AG08395 (cell line): ENCODE measurements at places on chromosomes 7 and 10.

GRCh38 chr10:777913-778479 lies 88.5 kb upstream of the DIP2C start:
- DNase-seq = no peak

DNA sequence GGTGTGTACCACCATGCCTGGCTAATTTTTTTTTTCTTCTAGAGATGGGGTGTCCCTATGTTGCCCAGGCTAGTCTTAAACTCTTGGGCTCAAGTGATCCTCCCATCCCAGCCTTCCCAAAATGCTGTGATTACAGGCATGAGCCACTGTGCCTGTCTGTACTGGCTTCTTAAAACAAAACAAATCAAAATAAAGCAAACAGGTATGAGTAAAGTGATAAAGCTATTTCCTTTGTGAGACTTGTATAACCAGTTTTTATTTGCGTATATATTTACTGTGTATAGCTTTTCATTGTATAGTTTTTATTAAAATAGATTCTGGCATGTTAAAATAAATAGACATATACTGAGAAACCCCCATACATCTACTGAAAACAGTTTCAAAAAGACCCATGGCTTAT lies 14.3 kb downstream of the LCOR start:
- DNase-seq = no peak

DNA sequence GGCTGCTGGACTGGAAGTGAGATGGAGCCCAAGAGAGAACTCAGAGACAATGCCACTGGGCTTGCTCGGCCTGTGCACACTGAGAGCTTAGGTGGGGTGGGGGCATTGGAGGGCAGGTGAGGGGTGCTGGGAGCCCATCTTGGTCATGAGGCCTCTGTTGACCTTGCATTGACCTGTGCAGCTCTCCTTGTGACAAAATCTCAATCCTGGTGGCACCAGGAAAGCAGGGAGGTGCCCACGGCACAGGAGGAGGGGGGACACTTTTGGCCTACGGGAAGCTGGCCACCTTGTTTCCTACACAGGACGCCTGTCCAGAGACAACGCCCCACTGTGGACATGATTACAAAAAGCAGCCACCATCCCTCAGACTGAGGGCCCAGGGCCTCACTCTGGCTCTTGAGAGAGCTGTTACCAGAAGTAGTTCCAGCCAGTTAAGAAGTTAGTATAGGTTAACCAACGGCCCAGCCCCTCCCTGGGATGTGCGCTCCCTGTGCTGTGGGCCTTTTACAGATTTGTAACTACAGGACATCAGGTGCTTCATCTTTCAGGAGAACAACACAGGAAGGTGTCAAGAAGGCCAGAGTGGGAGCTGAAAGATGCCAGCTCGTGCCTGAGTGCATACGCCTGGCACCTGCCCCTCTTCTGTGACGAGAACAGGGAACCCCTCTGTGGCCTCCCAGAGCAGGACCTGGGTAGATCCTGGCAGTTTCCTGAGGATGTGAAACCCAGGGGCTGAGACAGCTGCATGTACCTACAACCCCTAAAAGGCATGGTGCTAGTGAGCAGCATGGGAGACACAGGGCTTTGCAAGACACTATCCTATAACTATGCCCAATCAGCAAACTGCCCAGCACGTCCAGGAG lies 10.3 kb downstream of the PKD1L1 start:
- no peak for DNase-seq

DNA sequence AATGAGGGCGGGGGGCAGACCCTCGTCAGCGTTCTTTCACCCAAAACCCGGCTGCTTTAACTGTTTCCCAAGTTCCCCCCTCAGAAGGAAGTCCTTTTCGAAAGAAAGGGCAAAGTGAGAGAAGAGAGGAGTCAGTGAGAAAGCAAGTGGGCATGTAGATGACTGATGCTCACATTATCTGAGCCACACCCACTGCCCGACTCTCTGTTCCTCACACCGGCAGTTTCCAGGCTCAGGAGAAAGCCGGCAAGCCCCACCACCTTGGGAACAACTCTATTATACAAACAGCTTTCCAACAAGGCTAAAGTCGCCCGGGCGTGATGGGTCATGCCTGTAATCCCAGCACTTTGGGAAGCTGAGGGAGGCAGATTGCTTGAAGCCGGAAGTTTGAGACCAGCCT lies 23.1 kb downstream of the RCC1L start:
- DNase-seq = no peak

- DNase-seq = no peak
These were observed 287.0 kb downstream of the TCF7L2 start for GRCh38 chr10:113236998-113237397.

DNA sequence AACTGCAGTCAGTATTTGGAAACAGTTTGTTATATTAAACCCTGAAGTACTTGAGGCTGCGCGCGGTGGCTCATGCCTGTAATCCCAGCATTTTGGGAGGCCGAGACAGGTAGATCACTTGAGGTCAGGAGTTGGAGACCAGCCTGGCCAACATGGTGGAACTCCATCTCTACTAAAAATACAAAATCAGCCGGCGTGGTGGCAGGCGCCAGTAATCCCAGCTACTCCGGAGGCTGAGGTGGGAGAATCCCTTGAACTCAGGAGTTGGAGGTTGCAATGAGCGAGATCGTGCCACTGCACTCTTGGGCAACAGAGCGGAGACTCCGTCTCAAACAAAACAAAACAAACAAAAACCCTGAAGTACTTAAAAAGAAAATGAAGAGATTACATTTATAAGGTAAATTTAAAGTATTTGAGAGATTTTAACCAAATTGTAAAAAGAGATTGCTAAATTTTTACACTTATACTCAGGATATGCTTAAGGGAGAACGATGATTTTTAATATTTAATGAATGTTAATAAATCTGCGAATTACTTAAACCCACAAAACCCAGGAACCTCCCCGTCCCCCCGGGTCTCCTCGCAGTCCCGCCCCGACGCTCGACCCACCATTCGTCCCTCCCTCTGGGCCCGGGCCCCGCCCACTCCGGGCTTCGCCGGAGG lies 425 bp upstream of the MTG1 start:
- DNase-seq = no peak

GRCh38 chr7:21898265-21898930 lies 47.3 kb downstream of the CDCA7L start:
- no peak for DNase-seq

DNA sequence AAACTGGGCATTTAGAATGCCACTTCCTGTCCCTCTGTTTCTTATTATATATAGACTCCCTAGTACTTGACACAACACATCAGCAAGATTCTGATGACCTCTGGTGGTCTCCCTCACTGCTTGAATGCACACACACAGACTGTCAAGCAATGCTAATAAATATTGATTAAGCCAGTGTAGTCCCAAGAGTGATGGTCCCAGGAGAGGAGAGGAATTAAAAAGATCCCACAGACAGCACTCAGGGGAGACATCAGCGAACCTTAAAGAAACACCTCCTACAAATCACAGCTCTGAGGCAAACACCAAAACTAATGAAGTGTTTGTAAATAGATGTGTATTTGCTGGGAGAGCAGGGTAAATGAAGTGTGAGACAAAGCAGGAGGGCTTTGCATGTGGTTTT lies 1291.2 kb downstream of the XPNPEP1 start:
- DNase-seq = no peak

- no peak for DNase-seq
These were observed 16.5 kb downstream of the DOCK4 start for GRCh38 chr7:112189691-112190090.

DNA sequence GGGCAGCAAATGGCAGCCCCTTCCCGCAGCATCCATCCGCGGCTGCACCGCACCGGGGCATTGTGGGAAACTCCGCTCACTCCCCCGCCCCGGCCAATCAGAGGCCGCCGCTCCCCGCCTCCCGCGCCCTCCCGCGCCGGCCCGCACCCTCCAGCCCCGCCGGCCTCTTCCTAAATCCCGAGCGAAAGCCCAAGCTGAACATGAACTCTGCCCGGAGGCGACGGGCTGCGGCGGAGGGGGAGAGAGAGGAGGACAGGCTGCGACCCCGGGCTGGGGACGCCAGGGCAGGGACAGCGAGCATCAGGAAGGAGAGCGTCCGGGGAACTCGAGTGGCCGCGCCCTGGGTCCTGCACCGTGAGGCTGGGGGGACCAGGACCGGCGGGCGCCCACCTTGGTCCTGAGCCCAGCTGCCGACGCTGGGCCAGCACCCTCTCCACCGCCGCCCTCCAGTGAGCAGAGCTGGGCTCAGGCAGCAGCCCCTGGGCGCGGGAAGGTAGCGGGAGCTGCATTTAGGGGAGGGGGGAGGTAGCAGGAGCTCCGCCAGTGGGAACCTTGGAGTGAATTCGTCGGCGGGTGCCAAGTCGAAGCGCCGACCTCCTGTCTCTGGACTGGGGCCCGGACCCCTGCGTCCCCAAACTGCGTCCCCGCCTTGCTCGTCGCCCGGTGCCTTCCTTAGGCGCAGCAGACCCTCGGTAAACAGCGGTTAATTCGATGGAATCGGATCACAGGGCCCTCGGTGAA lies at the start of gene DGKI:
DGKI (minus strand) TSS at position 148 of the 741 bp plus-strand sequence.
- DNase-seq = peak; percentile 70

- no peak for DNase-seq
These were observed 5.4 kb downstream of the ADAMTS14 start for GRCh38 chr10:70677620-70678249.

DNA sequence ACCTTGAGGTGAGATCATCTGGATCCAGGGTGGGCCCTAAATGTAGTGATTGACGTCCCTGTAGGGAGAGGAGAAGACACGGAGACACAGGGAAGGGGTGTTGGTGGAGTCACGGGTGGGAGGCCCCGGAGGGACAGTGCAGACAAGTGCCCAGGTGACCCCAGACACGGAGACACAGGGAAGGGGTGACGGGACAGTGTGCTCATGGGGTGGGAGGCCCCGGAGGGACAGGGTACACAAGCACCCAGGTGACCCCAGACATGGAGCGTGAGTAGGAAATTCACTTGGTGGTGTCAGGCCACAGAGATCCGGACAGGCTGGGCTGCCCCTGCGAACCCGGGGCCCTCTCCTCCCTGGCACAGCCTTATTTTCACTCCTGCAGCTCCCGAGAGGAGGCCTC lies 176.9 kb downstream of the PTPRN2 start:
- DNase-seq = no peak
